ENCODE measurements at places on chromosomes 1 and 21.

GRCh38 chr1:230176326-230176725 lies 109.3 kb downstream of the GALNT2 start:
- DNase-seq, result no peak

GRCh38 chr1:202852163-202852904 lies 36.6 kb downstream of the RABIF start:
- DNase-seq, result no peak

DNA sequence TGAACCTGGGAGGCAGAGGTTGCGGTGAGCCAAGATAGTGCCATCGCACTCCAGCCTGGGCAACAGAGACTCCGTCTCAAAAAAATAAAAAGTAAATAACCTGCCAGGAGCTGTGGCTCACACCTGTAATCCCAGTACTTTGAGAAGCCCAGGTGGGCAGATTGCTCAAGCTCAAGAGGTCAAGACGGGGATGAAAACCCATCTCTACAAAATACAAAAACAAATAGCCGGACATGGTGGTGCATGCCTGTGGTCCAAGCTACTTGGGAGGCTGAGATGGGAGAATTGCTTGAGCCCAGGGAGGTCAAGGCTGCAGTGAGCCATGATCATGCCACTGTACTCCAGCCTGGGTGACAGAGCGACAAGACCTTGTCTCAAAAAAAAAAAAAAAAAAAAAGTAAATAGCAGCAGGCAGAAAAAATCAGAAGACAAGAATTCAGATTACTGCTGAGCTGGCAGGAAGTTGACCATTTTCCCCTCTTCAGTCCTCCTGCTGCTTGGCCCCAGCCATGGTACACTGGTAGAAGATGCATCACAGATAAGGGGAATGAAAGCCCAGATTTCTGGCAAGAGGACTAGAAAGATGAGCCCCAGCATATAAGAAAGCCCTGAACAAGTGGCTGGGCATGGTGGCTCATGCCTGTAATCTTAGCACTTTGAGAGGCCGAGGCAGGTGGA lies 97.6 kb downstream of the TOMM20 start:
- no peak for DNase-seq

GRCh38 chr1:51982161-51982560 lies 8.3 kb downstream of the RAB3B start:
- DNase-seq, result no peak

DNA sequence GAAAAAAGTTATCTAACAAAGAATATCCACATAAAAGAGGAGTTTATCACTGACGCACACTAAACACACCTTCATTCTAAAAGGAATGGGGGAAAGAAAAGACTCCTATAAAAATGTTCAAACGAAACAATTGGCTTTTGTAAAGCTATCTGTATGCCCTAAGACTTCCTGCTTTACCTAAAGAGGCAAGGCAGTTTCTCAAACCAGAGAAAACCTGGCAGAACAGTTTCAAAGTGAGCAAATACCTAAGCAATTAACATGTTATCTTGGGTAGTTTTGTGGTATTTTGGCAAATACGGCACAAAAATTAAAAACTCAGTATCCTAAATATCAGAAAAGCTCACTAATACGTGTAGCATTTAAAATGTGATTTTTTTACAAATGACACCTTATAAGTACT lies 1.9 kb downstream of the PUM1 start:
- no peak for DNase-seq
